ENCODE measurements at places on chromosomes 1 and 21.
A peak's percentile ranks its signal among the peaks of the same experiment; 100 is the strongest.

- no peak for DNase-seq
These were observed 186.9 kb upstream of the VAMP3 start for GRCh38 chr1:7584157-7584556.

GRCh38 chr1:6106321-6106731 lies 60.6 kb downstream of the KCNAB2 start:
- DNase-seq = no peak

- DNase-seq = no peak
These were observed 1.6 kb downstream of the PAX7 start for GRCh38 chr1:18632218-18632588.

- DNase-seq = no peak
These were observed 124.3 kb upstream of the BCL9 start for GRCh38 chr1:147417024-147417423.

DNA sequence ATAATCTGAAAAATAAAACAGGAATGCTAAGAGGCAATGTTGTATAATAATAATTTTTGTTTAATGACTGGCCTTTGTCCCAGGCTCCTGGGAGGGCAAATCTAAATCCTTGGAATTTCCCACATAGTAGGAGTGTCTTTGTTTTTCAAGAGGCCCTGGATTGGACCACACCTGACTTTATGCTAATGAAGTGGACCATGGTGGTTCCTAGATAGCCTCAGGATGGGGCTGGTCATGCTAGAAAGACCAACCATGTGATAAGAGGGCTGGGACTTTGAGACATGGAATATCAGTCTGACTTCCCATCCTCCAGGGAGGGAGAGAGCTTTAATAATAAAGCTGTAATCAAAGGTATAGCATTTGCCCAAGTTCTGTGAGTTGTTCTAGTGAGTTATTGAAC lies 138.2 kb upstream of the RAB4A start:
- no peak for DNase-seq

DNA sequence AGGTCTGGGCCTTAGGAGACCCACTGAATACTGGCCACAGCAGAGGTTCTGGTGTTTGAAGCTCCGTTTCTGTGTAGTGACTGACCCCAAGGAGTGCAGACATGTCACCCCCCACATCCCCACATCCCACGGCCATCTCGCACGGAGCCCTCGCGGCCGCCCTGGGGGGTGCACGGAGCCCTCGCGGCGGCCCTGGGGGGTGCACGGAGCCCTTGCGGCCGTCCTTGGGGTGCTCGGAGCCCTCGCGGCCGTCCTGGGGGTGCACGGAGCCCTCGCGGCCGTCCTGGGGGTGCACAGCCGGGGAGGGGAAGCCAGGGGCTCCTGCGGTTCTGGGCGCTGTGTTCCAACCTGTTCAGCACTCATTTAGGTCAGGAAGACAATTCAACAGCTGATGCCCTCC lies 68.4 kb downstream of the SCCPDH start:
- DNase-seq = no peak

DNA sequence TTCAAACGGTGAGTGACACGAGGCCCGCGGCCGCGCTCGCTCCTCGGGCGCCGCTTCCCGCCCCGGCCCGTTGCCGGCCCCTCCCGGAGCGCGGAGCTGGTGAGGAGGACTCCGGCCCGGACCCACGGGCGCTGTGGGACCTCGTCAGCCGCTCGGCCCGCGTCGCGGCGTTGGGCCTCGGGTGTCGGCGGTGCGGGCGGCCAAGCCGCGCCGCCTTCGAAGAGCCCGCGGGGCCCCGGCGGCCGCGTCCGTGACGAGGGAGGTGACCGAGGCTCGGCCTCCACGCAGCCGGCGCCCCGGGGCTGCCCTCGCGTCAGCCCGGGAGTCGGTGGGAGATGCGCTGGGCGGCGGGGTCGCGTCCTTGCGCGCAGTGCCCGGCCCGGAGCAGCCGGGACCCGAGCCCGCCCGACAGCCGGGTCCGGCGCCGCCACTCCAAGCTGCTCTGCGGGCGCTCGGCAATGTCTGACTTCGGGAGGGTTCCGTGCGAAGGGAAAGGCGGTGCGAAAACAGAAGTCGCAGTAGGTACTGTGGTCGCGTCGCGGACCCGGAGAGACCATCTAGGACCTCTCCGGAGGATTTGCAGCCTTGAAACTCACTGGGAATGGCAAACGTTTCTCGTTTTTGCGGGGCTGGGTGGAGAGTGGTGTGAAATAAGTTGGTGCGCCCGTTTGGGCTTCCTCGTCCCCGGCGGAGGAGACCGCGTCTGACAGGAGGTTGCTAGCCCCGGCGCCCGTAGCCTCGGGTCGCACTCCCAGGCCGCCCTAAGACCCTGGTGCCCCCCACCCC lies 829 bp downstream of the SPEN start:
- no peak for DNase-seq

GRCh38 chr1:186404454-186405051 lies 28.9 kb downstream of the ODR4 start:
- DNase-seq = peak; percentile 19

GRCh38 chr1:174445817-174446216 lies 1.9 kb upstream of the GPR52 start:
- no peak for DNase-seq

- DNase-seq = no peak
These were observed 196.5 kb upstream of the POU3F1 start for GRCh38 chr1:38243106-38243505.

- no peak for DNase-seq
These were observed 43.2 kb downstream of the DNM3 start for GRCh38 chr1:171884475-171884874.

DNA sequence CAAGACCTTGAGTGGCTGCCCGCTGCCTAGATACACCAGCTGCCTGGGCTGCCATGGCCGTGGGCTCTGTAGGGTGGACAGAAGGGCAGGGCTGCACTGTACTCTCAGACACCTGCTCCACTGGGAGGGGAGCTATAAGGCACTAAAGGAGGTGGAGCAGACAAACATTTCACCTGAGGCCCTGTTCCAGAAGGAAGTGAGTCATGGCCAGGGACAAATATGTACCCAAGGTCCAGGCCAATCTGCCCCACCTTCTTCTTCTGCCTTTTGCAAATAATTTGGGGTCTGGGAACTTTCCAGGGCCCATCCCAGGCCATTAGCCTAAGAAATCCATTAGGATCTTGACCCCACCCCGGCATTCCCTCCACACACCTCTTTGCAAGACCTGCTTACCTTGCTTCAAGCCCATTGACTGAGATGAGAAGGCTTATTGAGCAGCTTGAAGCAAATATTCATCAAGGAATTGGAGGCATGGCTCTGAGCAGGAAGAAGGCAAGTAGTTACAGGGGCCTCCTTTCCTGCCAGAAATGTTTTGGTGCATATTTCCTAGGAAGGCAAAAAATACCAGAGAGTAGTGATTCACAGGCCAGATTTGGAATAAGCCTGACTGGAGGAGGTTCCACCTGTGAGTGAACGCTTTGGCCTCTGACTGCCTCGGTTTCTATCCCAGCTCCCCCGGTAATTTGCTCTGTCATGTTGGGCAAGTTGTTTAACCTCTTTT lies at the start of gene CAPN8:
Gene CAPN8, minus strand, starts transcription at position 110 of the 721 bp plus-strand sequence. Its CDS starts 55 bp downstream, at position 55.
- DNase-seq = no peak

- DNase-seq = peak; percentile 23
These were observed 20.9 kb upstream of the HSPA13 start for GRCh38 chr21:14403681-14404318.

DNA sequence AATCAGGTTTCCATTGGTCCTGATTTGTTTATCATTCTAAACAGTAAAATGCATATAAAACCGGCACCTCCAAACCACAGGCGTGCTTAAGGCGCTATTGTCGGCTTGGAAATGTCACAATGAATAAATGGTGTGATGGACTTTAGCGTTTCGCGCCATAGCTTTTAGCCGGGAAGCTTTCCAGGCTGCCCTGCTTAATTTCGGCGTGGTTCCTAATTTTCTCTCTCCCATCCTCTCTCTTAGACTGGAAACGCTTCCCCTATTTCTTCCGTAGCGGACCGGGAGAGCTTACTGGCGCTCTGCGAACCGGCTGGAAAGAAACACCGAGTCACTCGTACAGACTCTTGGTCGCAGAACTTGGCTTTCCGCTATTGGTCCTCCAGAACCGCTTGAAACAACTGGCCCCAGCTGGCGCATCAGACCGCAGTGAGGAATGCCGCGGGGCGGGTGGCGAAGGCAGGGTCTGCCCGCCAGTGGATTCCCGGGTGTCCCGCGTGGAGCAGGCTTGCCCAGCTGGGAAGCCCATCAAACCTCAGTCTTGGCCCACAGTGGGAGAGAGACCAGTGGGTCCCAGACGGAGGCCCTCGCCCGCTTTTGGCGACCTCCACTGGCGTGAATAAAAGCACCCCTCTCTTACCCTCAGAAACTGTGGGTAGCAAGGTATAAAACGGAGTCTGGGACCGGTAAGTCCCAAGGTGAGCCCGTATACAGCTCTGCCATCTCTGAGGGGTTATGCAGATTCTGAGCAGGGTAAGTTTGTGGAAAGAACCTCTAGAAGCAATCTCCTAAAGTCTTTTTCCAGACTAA lies 4.0 kb upstream of the LHX8 start:
- no peak for DNase-seq

DNA sequence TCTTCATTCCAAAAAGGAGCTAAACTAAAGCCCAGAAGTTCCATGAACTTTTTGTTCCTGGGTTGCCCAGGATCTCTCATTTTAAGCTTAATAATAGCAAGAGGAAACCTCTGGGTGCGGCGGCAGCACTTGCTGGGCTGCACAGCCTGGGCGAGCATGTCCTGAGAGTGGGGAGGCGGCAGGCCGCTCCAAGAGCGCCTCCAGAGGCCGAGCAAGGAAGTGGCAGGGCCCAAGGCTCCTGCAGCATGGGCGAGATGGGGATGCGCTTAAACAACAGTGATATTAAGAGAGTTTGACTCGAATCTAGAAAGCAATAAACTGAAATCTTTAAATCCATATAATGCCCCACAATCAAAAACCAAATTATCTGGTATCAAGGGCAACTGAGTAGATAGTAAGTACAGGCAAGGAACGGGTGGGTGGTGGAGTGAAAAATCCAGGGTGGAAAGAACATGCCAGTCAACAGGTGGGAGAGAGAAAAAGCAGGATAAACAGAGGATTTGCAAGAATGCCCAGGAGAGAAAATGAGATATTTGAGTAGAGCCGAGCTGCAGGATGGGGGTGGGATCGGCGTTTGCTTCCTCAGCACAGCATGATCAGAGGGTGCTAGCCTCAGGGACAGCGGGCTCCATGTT lies 14.1 kb upstream of the TNR start:
- no peak for DNase-seq

- DNase-seq = no peak
These were observed 12.8 kb downstream of the KCNJ15 start for GRCh38 chr21:38269576-38269936.

DNA sequence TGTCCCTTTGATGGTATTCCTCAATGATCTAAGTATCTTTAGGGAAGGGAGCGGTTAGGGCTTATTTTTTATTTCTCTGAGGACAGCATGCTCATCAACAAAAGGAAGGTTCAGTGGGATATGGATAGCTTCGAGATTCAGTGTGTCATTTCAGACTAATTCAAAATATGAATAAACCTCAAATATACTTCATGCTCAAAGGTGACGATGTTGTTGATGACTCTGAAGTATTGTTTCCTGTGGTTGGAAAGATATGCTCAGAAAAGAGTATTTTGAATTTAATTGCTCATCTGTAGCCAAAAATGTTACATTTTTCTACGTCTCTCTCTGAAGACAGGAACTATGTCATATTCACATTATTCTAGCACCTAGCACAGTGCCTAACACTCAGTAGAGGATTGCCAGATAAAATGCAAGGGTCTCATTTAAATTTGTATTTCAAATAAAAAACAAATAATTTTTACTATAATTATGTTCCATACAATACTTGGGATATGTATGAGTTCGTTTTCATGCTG lies 1.8 kb upstream of the FCRL3 start:
- DNase-seq = no peak

DNA sequence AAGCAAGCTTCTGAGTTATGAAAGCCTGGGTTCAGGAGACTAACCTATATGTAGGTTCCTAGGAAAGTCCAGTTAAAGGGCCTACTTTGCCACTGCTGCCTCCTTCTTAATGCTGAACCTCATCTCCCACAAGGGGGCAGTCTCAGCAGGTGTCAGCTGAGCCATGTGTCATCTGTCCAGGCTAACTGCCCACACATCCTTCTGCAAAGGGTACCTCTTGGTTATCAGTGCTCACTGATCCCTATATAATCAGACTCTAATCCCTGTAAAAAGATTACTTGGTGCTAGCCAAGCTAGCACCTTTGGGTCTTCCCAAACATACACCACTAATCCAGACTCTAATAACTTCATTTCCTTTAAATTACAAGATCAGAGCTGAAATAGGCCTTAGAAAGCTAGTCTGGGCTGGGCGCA lies 9.0 kb downstream of the PRDX1 start:
- peak; percentile 51 for DNase-seq

GRCh38 chr1:47683401-47683800 lies 245.6 kb downstream of the FOXD2 start:
- DNase-seq = no peak

- no peak for DNase-seq
These were observed 58.0 kb upstream of the ABCA4 start for GRCh38 chr1:94178901-94179300.

- DNase-seq = no peak
These were observed 3.1 kb upstream of the PLA2G2E start for GRCh38 chr1:19926296-19927129.

Measured in HTR-8/SVneo (cell line).